CD8-positive, alpha-beta T cell (primary cell): ENCODE measurements at places on chromosomes 16 and 17.
A peak's percentile ranks its signal among the peaks of the same experiment; 100 is the strongest.

DNA sequence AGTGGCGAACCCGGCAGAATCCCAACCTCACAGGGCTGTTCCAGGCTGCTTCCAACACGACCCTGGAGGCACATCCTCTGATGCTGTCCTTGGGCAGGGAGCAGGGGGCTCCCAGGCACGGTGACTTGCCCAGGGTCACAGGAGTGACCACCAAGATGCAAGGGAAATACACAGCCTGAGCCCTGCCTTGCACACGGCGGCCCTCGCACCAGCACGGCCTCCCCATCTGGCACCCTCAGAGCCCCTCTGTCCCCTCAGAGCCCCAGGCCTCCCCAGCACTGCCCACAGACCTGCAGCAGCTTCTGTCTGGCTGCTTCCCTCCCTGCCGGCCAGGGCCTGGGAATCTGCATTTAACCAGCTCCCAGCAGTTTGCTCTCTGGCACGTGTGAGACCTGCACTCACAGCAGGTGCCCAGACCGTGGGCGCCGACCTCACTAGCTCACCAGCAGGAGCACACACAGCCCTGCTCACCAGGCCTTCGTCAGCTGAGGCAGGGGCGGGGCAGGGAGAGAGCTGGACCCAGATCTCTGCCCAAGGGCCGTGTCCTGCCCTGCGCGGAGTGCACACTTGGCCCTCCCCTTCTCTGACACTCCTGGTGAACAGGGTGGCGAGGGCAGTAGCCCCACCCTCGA lies 29.7 kb upstream of the ZC3H18 start:
- no peak for DNase-seq

DNA sequence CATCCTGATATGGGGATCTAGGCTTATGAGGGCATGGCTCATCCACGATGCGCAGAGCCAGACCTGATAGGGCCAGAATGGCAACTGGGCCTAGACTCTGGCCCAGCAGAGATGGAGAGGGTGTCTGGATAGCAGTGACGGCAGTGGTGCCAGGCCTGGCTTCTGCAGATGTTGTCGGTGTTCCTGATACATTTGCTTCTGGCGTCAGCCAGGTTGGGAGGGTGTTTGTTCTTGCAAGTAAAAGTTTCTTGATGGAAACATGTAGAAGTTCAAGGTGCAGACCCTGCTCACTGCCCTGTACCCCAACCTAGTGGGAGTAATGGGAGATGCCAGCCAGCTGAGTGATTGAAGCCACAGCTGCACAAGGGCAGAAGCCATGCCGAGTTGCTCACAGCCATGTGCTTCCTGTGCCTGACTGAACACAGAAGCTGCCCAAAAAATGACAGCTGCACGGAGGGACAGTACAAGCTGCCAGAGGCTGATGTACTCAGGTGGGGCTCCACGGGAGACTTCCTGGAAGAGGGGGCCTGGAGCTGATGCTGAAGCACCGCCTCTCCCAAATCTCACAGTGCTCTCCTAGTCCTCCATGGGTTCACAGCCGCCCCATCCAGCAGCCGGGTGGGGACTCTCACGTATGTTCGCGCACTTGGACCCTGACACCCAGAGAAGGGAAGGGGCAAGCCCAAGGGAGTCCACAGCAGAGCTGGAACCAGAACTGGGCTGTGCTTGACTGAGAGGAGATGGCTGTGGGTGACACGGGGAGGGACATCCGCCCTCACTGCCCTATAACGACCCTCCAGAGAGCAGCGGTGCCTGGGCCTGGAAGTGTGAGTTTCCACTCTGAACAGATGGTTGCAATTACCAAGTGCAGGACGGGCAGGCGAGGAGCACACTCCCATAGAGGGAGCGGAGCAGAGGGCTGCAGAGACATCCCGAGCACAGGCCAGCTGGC lies 78.7 kb downstream of the N4BP1 start:
- DNase-seq: no peak

- no peak for DNase-seq
These were observed 172.8 kb downstream of the RBFOX1 start for GRCh38 chr16:7505495-7505894.

GRCh38 chr16:53991754-53992378 lies 287.9 kb downstream of the FTO start:
- no peak for DNase-seq

GRCh38 chr16:1564325-1564724 lies 30.9 kb downstream of the TMEM204 start:
- DNase-seq: no peak

DNA sequence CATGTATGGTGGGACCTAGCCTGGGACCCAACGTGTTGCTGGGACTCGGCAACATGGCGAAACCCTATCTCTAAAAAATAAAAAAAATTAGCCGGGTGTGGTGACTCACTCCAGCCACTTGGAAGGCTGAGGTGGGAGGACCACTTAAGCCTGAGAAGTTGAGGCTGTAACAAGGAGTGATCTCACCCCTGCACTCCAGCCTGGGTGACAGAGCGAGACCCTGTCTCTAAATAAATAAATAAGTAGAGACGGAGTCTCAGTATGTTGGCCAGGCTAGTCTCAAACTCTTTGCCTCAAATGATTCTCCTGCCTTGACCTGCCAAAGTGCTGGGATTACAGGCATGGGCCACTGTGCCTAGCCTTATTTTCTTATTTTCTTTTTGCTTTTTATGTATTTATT lies 10.1 kb upstream of the CNP start:
- no peak for DNase-seq

GRCh38 chr17:80319999-80320344 lies 59.3 kb downstream of the RNF213 start:
- DNase-seq: no peak

- DNase-seq: peak; percentile 42
These were observed at the start of gene NTN1 for GRCh38 chr17:9021158-9021991. Gene NTN1 (plus strand): TSS chr17:9021510. CDS start chr17:9022374, 864 bp downstream.

DNA sequence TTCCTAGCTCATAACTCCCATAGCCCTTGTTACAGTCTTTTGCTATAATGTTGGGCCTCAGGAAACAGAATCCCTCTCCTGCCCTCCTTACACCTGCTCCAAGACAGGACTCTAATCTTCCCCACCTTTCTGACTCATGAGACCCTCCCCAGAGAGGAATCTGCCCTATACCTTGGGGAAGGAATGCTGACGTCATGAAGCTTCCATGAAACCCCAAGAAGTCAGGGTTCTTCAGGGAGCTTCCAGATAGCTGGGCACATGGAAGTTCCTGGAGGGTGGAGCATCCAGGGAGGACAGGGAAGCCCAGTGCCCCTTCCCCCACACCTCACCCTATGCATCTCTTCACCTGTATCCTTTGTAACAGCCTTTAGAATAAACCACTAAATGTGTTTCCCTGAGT lies 285.7 kb downstream of the SOX9 start:
- DNase-seq: no peak

- DNase-seq: no peak
These were observed 35.6 kb downstream of the TUBD1 start for GRCh38 chr17:59856859-59857794.

GRCh38 chr17:64085650-64086005 lies 44.3 kb downstream of the ERN1 start:
- no peak for DNase-seq

GRCh38 chr16:74574146-74574545 lies 32.8 kb downstream of the GLG1 start:
- DNase-seq: no peak
